ENCODE measurements at places on chromosomes 1 and 21. TPM values are rescaled to one million over a fixed set of nuclear protein-coding genes. Genes with fewer than 3 reads are reported as not detected.

The DPM3 gene
- polyA plus RNA-seq = 141 TPM

The IRF6 gene
- polyA plus RNA-seq = 0.62 TPM

The SERPINC1 gene
- 0.23 TPM for polyA plus RNA-seq

The NMNAT2 gene
- polyA plus RNA-seq = 0.43 TPM

DNA sequence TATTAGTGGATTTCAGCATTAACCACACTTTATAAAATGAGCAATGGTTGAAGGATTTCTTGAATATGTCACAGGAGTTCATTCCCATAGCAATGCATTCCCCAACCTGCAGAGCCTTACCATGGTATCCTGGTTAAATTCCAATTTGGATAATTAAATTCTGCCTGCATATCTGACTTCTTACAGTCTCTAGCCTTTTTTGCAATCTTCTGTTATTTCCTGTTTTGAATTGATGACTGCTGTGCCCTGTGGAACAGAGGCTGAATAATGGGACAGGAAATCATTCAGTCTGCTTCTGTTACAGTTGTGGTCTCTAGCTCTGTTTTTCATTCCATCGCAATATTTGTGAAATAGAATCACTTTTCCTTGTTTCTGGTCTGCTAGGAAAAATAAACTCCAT lies 1823.9 kb downstream of the PLA2G4A start:
- H3K4me3 ChIP-seq = no peak overlapping the region
- H3K27me3 ChIP-seq = no peaks in the 10 kb centered on the region
- H3K36me3 ChIP-seq = no peaks in the 10 kb centered on the region
- H3K27ac ChIP-seq = no peak overlapping the region

GRCh38 chr1:101116006-101116405 lies 90.4 kb upstream of the DPH5 start:
- H3K4me3 ChIP-seq = no peak overlapping the region
- no peaks in the 10 kb centered on the region for H3K36me3 ChIP-seq
- no peak for DNase-seq
- H3K27me3 ChIP-seq = no peaks in the 10 kb centered on the region

DNA sequence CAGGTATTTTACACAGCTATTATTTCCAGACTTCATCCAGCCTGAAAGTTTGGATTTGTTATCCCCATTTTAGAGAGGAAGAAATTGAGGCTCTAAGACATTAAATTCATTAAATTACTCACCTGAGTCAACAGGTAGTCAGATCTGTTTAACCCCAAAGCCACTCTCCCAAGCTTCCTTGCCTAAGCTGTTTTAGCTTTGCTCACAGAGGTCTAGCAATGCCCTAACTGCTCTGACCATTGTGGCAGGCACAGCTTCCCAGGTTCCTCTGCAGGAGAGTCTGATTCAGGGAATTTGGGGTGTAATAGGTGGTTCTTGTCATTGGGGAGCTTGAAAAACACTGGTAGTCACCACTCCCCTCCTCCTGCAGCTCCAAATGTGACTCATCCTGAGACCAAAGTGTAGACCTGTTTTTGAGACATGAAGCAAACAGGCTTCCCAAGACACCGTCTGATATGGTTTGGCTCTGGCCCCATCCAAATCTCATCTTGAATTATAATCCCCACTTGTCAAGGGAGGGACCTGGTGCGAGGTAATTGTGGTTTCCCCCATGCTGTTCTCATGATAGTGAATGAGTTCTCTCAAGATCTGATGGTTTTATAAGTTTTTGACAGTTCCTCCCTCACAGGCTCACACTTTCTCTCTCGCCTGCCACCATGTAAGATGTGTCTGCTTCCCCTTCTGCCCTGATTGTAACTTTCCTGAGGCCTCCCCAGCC lies 142.8 kb upstream of the DNAH14 start:
- no peaks in the 10 kb centered on the region for H3K36me3 ChIP-seq
- H3K4me3 ChIP-seq = no peak overlapping the region
- no peaks in the 10 kb centered on the region for H3K27me3 ChIP-seq
- no peak overlapping the region for H3K27ac ChIP-seq
- no peak for DNase-seq

DNA sequence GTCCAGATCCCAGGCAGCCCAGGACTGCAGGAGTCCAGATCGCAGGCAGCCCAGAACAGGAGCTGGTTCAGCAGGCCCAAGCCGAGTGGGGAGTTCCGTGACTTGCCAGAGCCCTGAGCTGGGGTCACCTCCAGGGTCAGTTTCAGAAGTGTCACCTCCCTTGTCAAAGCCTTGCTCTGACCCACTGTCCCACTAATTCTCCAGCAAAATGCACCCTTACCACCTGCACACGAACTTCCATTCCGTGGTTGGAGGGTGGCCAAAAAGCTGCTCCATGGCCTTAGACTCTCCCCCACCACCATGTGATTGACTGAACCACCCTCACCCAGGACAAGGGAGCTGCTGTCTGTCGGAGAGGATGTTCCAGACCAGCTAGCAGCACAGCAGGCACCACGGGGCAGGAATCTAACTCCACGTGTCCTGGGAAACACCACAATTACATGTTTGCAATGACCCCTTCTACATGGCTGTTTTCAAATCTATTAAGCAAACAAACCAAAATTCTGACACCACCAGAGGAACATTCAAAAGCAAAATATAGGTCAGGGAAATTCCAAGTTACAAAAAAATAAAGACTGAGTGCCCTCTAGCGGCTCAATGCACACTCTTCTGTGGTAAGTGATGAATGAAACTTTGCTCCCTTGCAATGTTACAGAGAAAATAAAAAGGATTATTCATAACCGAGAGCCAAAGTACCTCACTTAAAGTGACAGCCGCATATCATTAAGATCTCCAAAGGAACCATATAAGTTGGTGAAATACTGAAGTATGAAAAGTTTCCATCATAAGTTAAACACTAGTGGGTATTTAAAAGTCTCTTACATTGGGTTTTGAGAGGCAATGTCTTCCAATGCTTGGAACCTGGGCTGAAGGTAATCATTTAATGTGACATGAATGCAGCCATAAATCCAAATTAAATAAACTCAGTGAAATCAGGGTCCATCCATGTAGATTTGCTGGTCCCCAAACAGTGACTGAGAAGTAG lies 76.3 kb downstream of the NPHP4 start:
- no peak overlapping the region for H3K27ac ChIP-seq
- H3K4me3 ChIP-seq = no peak overlapping the region
- DNase-seq = no peak
- no peaks in the 10 kb centered on the region for H3K4me1 ChIP-seq
- H3K27me3 ChIP-seq = no peaks in the 10 kb centered on the region

- no peak overlapping the region for H3K27ac ChIP-seq
- no peaks in the 10 kb centered on the region for H3K27me3 ChIP-seq
- DNase-seq = peak; percentile 1
- H3K4me3 ChIP-seq = no peak overlapping the region
- no peaks in the 10 kb centered on the region for H3K36me3 ChIP-seq
Observed at GRCh38 chr1:201228011-201228983, 37.7 kb downstream of the IGFN1 start.

DNA sequence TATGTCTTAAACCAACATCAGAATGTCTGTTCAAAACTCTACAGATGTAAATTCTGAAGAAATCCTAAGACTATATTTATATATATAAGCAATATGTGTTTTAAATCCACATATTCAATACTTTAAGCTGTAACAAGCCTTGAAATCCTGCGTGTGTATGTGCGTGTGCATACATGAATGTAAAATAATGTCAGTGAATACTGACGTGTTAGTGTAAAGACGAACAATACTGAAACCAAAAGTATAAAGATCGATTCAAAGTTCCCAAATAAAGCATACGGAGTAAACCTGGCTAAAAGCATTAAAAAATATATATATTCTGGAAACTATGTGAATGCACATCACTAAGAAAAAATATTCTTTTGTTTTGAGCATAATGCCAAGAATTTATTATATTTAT lies 668.6 kb upstream of the NCAM2 start:
- no peak overlapping the region for H3K4me3 ChIP-seq
- H3K4me1 ChIP-seq = no peaks in the 10 kb centered on the region
- no peak for DNase-seq
- H3K27me3 ChIP-seq = no peaks in the 10 kb centered on the region
- no peaks in the 10 kb centered on the region for H3K36me3 ChIP-seq

GRCh38 chr1:180144659-180145357 lies 9.9 kb upstream of the QSOX1 start:
- no peak overlapping the region for H3K4me3 ChIP-seq
- H3K27ac ChIP-seq = no peak overlapping the region
- H3K27me3 ChIP-seq = no peaks in the 10 kb centered on the region

GRCh38 chr1:59994302-59995198 lies 68.0 kb upstream of the CYP2J2 start:
- no peak for DNase-seq
- no peak overlapping the region for H3K27ac ChIP-seq
- no peaks in the 10 kb centered on the region for H3K27me3 ChIP-seq
- no peak overlapping the region for H3K4me3 ChIP-seq

DNA sequence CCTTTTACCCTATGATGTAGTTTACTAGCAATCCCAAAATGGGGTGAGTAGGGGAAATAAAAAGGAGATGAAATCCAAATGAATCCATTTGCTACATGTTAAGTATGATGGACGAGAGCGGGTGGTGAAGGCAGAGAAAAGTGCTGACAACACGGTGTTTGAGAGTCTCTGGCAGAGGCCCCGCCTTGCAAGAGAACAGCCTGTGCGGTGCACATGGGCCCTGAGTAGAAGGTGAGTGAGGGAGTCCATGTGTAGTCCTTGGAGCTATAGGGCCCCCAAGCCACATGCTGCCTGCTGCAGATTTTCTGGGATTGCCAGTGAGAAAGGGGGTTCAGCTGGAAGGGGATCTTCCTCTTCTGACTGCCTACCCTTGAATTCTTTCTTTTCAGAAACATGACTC lies 177.1 kb downstream of the TNR start:
- H3K4me1 ChIP-seq = no peaks in the 10 kb centered on the region
- no peaks in the 10 kb centered on the region for H3K27me3 ChIP-seq
- no peak for DNase-seq
- no peak overlapping the region for H3K4me3 ChIP-seq
- no peak overlapping the region for H3K27ac ChIP-seq
- no peaks in the 10 kb centered on the region for H3K36me3 ChIP-seq

DNA sequence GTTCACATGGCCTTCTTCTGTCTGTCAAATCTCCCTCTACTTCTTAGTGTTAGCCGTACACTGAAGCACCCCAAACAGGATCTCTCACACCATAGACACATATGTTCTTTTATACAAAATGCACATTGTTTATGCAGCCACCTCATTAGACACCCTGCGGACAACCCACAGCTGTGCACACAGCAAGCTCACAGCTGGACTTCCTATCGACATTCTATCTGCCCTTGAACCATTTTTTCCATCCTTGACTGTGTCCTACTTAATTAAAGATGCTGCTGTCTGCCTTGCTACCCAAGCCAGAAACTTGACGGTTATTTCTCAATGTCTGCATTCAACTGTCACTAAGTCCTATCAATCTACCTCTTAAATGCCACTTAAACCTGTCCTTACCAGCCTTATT lies 3.2 kb upstream of the ZBTB21 start:
- H3K4me3 ChIP-seq = no peak overlapping the region
- peaks cover 10% of the 10 kb centered on the region for H3K27me3 ChIP-seq
- H3K4me1 ChIP-seq = peaks cover 10% of the 10 kb centered on the region
- no peaks in the 10 kb centered on the region for H3K36me3 ChIP-seq
- DNase-seq = no peak

- H3K27ac ChIP-seq = peak overlapping the region; percentile 88
- no peaks in the 10 kb centered on the region for H3K36me3 ChIP-seq
- H3K27me3 ChIP-seq = no peaks in the 10 kb centered on the region
Observed at GRCh38 chr1:12124693-12125421, 41.9 kb upstream of the TNFRSF1B start.

DNA sequence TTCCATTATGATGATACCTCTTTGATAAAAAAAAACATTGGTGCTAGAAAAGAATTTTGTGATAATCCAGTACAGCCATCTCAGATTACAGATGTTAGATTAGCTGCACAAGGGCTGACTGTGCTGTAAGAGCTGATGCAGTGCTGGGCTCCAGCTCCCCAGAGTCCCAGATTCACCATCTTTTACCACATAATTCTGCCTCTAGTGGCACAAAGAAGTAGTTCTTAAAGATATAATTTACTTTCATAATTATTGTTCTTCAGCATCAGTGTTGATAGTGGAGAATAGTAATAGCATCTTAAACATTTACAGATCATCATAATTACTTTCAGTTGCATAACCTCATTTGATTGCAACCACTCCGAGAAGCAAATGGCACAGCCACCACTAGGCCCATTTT lies 262.1 kb downstream of the BRINP2 start:
- no peaks in the 10 kb centered on the region for H3K36me3 ChIP-seq
- no peaks in the 10 kb centered on the region for H3K4me1 ChIP-seq
- H3K27ac ChIP-seq = no peak overlapping the region
- DNase-seq = no peak

GRCh38 chr1:16441282-16441665 lies 750 bp downstream of the NECAP2 start:
- H3K4me1 ChIP-seq = peaks cover 56% of the 10 kb centered on the region
- H3K27me3 ChIP-seq = no peaks in the 10 kb centered on the region
- H3K27ac ChIP-seq = peak overlapping the region; percentile 99
- no peak for DNase-seq
- peak overlapping the region; percentile 54 for H3K4me3 ChIP-seq

DNA sequence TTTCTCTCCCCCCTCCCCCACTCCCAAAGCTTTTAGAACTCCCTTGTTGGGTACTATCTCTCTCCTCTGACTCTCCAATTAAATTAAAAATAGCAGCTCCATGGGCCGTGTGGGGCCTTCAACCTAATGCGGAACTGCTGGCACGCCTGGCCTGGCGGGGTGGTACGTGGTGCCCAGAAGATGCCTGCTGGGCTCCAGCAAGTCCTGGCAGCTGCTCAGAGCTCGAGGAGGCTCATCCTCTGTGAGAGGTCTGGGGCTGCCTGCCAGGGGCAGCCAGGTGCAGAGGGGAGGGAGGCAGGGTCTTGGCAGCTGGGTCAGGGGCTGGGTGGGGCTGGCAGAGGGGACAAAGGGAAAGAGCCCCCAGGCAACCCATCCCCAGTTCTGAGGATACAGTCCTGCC lies 74.4 kb downstream of the ACTL8 start:
- H3K27me3 ChIP-seq = no peaks in the 10 kb centered on the region
- H3K27ac ChIP-seq = no peak overlapping the region
- H3K4me3 ChIP-seq = no peak overlapping the region
- H3K4me1 ChIP-seq = no peaks in the 10 kb centered on the region
- H3K36me3 ChIP-seq = no peaks in the 10 kb centered on the region

DNA sequence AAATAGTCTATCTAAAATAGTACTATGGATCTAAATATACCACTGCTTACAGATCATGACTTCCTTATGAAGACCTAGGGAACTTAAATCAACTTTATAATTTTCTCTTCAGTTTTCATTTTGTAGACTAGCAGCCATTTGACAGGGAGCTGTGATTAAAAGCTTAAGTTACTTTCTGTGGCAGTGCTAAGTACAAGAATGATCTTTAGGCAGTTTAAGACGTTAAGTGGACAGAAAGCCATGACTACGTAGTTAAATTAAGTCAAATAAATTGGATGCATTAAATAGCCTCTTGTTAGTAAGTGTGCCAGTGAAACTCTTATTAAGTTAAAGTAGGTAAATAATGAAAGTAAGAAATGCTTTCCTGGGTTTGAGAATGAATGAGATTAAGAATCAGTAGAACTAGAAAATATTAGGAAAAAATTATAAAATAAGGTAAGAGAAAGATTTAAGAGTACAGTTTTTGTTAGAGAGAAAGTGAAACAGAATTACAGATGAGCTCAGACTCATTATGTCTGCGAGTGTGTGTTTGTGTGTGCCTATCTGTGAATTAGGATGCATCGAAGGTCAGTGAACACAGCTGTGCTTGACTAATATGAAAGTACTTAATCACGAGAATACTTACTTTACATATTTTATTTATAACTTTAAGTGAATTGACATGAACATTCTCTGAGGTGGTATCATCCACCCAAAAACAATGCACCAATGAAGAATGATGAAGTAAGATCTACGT lies 336.9 kb downstream of the KCNT2 start:
- no peaks in the 10 kb centered on the region for H3K36me3 ChIP-seq
- no peak overlapping the region for H3K27ac ChIP-seq
- no peak for DNase-seq
- no peaks in the 10 kb centered on the region for H3K4me1 ChIP-seq

All from CD14-positive monocyte (primary cell).